AG20443 (cell line): ENCODE measurements at places on chromosomes 7 and 10.
A peak's percentile ranks its signal among the peaks of the same experiment; 100 is the strongest.

GRCh38 chr10:109114579-109114978, 808.7 kb downstream of the XPNPEP1 start:
- no peak for DNase-seq

- peak; percentile 40 for DNase-seq
Measured at GRCh38 chr10:21534604-21535493, 817 bp downstream of the MLLT10 start.

DNA sequence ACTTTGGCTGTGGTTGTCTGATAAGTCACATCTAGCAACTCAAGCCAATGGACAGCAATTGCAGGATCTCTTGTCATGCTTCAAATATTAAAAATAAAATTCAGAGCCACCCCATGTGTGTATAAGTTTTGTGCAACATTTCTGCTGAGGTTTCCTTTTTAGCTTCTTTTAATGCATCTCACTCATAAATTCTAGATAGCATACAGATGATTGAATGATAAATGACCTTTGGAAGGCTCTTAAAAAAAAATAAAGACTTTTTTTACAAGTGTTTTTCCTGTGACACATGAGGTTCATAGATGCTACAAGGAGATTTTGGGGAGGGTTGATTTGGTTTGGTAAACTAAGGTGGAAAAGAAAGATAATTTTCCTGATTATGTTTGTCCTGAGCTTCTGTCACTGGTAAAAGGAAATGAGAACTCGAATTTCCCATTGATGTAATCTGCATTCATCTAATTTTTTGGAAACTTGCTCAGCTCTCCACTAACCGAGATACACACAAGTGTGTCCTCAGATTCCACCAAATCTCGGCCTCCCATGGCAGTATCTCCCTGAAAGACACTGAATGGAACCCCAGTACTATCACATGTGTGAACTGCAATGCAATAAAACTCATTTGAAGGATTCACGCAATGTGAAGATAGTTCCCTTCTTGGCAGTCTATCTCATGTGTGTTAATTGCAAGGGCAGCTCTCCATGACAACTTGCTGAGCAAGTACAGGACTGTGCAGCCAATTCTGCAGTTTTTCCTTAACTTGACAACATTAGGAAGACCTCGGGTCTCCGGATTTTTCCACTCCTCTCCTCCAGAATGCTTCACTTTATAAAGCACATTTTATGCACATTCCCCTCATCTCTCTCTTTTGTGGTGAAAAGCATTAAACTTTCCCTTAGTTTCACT, 185.4 kb upstream of the PFKP start:
- DNase-seq = no peak

DNA sequence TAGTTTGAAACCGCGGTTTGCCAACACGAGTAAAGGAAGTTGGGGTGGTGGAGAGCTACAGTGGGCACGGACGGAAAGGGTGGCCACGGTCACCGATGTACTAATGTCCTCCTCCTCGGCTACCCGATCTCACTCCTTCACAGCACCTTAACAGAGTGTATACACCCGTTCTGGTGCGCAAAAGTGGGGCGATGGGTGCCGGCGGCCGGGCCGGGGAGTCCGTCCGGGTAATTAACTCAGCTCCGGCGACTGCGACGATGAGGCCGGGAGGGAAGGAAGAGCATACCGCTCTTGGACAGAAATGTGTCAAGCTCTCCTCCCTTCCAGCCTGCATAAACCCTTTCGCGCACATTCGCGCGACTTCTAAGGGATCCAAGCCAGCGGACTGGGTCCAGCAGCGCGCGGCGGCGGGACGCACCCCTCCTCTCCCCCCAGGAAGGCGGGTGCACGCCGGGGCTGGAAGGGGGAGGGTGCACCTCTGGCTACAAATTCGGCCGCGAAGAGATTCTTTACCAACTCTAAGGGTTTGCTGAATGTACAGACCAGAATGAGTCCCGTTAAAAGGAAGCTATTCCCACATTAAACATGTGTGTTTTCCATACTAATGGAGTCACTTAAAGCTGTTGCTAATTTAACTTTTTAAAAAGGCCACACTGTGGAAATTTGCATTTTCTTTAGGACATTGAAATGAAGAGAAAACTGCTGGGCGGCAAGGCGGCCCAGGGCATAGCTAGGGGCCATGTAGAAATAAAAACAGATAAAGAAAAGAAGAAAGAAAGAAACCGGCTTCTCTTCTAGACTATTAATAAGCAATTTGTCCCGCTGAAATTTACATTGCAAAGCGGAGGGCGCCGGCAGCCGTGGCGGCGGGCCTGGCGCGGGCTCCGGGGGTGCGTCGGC, 6.6 kb upstream of the EBF3 start:
- DNase-seq = no peak

GRCh38 chr7:105837765-105838626, 38.4 kb downstream of the ATXN7L1 start:
- peak; percentile 30 for DNase-seq

- no peak for DNase-seq
Measured at GRCh38 chr10:117094856-117095255, 43.2 kb downstream of the VAX1 start.

DNA sequence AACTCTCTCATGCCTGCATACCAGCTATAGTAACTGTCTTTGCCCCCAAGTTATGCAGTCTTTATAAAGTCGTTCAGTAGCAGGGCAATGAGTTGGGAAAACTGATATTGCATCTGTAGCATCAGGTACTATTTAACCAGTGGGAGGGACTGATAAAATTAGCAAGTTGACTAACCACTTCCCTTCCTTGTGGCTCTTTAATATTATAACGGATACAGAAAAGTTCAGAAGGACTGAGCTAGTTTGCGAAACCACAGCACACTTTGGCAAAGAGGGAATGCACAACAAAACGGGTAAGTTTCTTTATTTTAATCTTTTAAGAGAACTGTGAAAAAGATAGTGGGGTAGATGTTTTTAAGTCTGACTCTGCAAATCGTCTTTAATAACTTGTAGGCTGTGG, 205.3 kb upstream of the HDAC9 start:
- no peak for DNase-seq

- DNase-seq = no peak
Measured at GRCh38 chr10:1043532-1043995, 5.4 kb downstream of the IDI1 start.
